Endothelial cell (in vitro differentiated cells): ENCODE measurements at places on chromosomes 3 and 15. TPM values are rescaled to one million over a fixed set of nuclear protein-coding genes. Genes with fewer than 3 reads are reported as not detected.

GRCh38 chr3:106759731-106760130, 617.5 kb upstream of the CCDC54 start:
- H3K4me3 ChIP-seq, result no peak overlapping the region
- H3K27me3 ChIP-seq, result no peaks in the 10 kb centered on the region
- no peaks in the 10 kb centered on the region for H3K36me3 ChIP-seq
- no peak overlapping the region for H3K27ac ChIP-seq
- DNase-seq, result no peak

DNA sequence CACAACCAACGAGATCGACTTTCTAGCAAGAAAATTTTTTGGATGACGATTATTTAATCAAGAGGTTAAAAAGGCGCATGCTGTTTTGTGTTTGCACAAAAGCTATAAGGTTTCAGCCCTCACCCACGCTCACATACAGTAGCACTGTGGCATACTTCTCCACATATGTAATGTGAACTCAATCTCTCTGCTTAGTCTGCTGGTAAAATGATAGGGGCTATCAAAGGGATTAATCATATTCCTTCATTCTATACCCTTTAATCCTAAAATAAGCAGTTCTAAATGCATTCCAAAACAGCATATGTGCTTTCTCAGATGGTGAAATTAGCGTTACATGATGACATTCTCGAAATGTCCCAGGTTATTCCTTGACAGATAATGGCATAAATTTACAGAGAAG, 196.9 kb upstream of the PRICKLE2 start:
- no peaks in the 10 kb centered on the region for H3K27me3 ChIP-seq
- H3K27ac ChIP-seq, result no peak overlapping the region
- peaks cover 8% of the 10 kb centered on the region for H3K4me1 ChIP-seq
- no peak for DNase-seq
- H3K36me3 ChIP-seq, result no peaks in the 10 kb centered on the region

DNA sequence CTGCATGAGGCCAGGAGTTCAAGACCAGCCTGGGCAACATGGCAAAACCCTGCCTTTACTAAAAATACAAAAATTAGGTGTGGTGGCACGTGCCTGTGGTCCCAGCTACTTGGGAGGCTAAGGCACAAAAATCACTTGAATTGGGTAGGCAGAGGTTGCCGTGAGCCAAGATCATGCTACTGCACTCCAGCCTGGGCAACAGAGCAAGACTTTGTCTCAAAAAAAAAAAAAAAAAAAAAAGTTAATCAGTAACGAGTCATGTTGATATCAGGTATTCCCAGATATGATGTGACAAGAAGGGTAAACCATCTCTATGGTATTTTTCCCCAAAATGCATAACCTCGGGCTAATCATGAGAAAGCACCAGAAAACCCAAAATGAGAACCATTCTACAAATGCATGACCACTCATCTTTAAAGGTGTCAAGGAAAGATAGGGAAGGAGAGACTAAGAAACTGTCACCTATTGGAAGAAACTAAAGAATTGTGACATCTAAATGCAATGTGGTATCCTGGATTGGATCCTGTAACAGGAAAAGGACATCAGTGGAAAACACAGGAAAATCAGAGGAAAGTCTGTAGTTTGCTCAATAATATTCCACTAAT, 66.5 kb upstream of the MAP4 start:
- no peak overlapping the region for H3K4me3 ChIP-seq
- H3K4me1 ChIP-seq, result peaks cover 22% of the 10 kb centered on the region
- H3K36me3 ChIP-seq, result no peaks in the 10 kb centered on the region
- DNase-seq, result no peak
- peak overlapping the region; percentile 26 for H3K27ac ChIP-seq
- no peaks in the 10 kb centered on the region for H3K27me3 ChIP-seq

GRCh38 chr3:171967137-171967783, 72.1 kb upstream of the FNDC3B start:
- no peaks in the 10 kb centered on the region for H3K36me3 ChIP-seq
- no peak overlapping the region for H3K4me3 ChIP-seq
- no peak for DNase-seq

- no peak overlapping the region for H3K4me3 ChIP-seq
- no peak for DNase-seq
- no peaks in the 10 kb centered on the region for H3K4me1 ChIP-seq
- no peak overlapping the region for H3K27ac ChIP-seq
Observed at GRCh38 chr15:47908950-47909670, 191.8 kb downstream of the SEMA6D start.

DNA sequence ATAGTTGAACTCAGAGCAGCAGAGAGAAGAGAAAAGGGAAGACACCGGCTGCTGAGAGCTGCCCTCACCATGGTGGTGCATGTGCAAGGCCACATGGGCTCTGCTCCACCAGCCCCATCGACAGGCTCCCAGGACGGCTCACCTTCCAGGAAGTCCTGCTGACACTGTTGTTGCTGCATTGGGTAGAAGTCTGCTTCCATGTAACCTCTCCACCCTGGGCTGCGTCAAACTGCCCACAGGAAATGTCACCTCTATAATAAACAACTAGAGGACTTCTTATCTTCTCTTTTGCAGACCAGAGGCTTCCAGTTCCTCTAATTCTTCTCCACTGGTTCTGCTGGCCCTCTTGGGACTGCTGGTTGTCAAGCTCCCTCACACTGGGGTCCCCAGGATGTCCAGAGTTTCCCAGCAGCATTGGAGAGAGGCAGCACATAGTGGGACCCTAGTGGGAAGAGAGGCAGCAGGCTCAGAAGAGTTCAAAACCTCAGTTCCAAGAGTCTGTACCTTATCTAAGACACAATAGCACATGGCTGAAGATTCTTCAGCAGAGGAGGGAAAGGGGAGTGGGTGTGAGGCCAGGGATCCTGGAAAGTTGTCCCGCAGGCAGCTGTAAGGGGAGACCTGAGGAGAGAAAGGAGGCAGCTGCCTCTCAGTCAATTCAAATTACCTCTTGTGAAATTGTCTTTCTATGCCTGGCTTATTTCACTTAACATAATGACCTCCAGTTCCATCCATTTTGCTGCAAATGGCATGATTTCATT, 5.8 kb upstream of the CCR3 start:
- no peaks in the 10 kb centered on the region for H3K36me3 ChIP-seq
- peaks cover 15% of the 10 kb centered on the region for H3K4me1 ChIP-seq
- peak; percentile 10 for DNase-seq
- H3K27me3 ChIP-seq, result no peaks in the 10 kb centered on the region

GRCh38 chr15:92772626-92773244, 117.2 kb upstream of the FAM174B start:
- H3K4me1 ChIP-seq, result peaks cover 2% of the 10 kb centered on the region
- H3K36me3 ChIP-seq, result peaks cover 4% of the 10 kb centered on the region
- no peak for DNase-seq
- no peak overlapping the region for H3K27ac ChIP-seq

- no peaks in the 10 kb centered on the region for H3K36me3 ChIP-seq
- no peak for DNase-seq
- H3K27me3 ChIP-seq, result no peaks in the 10 kb centered on the region
- no peak overlapping the region for H3K27ac ChIP-seq
Observed at GRCh38 chr3:151584566-151584965, 123.7 kb upstream of the IGSF10 start.

DNA sequence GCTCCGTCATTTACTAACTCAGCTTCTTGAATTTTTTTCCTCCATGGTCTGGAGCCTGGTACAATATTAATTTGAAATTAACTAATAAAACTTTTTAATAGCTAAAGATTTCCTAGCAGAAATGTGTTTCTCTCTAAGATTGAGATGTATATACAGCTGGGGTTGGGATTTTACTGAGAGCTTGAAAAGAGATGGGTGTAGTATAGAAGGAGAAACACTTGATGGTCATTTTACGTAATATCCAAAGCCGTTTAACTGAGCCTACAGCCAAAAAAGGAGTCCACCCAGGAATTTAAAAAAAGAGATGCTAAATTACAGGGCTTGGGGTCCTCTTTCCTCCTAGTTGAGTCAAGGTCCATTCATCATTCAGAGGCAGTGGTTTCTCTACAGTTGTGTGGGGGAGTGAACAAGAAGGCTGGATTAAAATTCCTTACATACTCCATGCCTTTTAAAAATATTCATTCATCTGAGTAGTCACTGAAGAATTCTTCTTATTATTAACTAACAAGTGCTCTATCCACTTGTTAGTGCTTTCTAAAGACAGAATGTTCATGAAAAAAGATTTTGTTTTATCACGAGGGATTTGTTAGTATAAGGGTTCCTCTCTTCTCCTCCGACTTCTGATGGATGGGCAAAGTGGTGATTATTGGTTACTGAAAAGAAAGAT, 255.3 kb upstream of the IL12A start:
- DNase-seq, result no peak
- no peak overlapping the region for H3K4me3 ChIP-seq
- no peak overlapping the region for H3K27ac ChIP-seq

DNA sequence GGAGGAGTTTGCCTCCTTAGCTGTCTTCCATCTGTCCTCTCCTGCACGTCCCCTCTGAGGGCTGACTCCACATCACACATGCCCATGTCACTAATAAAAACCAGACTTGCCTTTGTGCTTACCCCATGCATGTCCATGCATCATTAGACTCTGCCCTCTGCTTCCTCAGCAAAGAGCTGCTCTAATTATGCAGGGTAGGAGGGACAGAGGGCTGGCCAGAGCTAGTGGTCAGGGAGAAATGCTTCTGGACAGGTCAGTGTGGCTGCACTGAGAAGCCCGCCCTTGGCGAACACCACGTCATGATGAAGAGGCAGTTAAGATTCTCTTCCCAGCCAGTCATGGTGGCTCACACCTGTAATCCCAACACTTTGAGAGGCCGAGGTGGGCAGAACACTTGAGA, 8.9 kb downstream of the CA12 start:
- H3K4me3 ChIP-seq, result no peak overlapping the region
- no peaks in the 10 kb centered on the region for H3K36me3 ChIP-seq
- H3K27ac ChIP-seq, result no peak overlapping the region
- H3K4me1 ChIP-seq, result peaks cover 3% of the 10 kb centered on the region

DNA sequence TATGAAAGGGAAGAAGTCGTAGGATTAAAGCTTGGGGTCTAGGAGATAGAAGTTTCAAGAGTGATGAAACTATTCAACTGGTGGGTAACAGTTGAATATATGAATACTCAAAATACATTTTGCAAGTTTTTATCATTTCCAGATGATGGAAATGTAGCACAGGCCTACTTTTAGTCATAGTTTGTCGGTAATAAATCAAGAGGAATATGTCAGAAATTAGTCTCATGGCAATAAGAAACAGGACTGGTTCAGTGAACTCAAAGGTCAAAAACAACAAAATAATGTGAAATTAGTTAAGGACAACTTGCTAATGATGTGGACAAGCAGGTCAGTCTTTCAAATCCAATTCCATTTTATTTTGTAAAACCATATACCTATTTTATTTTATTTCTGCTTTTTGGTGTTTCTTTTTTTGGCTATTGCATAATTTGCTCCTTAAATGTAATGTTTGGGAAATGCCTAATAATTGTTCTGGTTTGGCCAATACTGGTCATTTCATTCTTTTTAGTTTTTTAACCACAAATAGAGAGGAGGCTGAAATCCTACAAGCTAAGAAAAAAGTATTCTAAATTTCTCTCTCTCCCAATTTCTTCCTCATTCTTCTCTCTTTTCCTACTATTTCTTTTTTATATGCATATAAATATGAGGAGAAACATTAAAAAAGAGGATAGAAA, 195.2 kb upstream of the ARHGEF26 start:
- H3K36me3 ChIP-seq, result no peaks in the 10 kb centered on the region
- H3K27ac ChIP-seq, result no peak overlapping the region
- DNase-seq, result no peak
- no peaks in the 10 kb centered on the region for H3K4me1 ChIP-seq

DNA sequence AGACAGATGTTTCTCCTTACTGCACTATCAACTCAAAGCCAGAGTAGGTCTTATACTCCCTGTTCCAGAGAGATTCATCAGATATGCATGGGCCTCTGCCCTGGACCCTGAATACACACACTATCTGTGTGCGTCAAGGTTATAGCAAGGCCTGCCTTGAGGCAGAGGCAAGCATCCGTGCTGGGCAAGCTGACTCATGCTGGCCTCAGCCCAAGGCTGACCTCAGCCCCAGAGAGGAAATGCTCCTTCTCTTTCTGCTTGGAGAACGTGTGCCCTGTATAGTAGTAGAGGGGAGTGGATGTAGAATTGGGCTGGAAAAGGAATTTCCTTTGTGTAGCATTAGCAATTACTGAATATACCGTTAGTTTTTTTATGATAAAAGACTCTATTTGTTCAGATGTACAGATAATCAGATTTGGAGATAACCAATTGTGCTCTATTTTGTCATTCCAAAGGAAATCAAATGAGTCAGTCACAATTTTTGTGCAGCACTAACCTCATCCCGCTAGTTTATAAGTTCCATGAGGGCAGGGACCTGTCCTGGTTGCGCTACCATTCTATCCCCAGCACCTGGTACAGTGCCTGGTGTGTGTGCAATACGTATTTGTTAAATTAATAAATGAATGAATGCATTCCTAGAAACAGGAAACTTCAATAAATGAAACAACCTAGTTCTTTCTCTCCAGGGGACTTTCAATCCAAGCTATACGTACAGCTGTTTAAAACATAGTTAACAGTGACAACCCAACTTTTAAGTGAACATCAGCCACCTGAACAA, 13.3 kb upstream of the PAQR9 start:
- H3K4me1 ChIP-seq, result peaks cover 7% of the 10 kb centered on the region
- H3K36me3 ChIP-seq, result no peaks in the 10 kb centered on the region
- H3K27me3 ChIP-seq, result peaks cover 4% of the 10 kb centered on the region
- DNase-seq, result no peak

DNA sequence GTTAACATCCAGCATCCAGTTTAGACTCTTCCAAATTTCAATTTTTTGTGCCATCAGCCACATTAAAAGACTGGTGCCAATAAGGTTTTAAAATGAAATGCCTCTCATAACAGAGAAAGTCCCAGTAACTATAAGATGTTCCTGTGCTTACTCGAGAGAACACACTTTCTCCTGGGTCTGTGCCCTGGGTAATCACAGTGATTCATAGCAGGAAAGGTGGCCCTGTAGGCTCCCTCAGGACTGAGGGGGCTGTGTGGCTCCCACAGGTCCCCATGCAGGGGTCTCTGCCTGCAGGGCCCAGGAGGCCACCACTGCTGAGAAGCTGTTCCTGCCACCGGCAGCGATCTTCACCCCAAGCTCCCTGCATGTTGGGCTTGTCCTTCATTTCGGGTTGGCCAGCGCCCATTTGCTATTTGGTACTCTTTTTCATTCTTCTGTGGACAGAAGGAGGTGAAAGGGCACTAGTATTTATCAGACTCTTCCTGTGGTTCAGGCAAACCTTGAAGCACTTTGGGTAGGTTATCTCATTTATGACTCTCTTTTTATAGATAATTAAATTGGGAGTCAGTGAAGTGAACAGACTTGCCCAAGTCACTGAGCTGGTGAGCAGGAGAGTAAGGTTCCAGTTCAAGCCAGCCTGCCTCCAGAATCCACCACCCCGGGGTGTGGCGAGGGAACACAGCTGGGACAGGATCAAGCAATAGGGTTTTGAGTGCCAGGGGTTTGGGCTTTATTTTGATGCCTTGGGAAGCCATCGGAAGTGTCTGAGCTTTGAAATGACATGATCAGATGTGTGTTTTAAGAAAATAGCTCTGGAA, 44.2 kb upstream of the PLXNA1 start:
- peaks cover 7% of the 10 kb centered on the region for H3K4me1 ChIP-seq
- H3K27ac ChIP-seq, result no peak overlapping the region
- no peak overlapping the region for H3K4me3 ChIP-seq
- DNase-seq, result no peak

FOXL2NB gene
- total RNA-seq, result 13.2 TPM

NTRK3 gene
- total RNA-seq, result 6.4 TPM

STAC gene
- 0.18 TPM for total RNA-seq
